Stimulated activated CD4-positive, alpha-beta T cell treated with anti-CD3 and anti-CD28 coated beads, Interleukin-2, amount 100 ng/mL, for 24 hours (primary cell): ENCODE measurements at places on chromosomes 2 and 18.

DNA sequence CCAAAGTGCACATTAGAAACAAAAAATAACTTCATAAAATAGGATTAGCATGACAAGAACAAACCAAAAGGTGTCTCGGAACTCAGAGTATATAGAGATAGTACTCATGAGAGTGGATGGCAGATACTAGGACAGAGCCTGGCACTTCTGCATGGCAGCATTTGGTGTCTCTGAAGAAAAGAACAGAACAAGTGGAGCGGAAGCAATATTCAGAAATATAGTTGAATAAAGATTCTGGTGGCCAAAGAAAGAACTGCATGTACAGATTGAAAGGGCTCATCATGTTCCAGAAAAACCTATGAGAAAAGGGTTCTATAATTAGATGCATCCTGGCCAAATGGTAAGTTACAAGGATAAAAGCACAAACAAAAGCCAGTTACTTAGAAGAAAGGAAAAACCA is 90.9 kb downstream of the CCDC138 start:
- DNase-seq: no peak

DNA sequence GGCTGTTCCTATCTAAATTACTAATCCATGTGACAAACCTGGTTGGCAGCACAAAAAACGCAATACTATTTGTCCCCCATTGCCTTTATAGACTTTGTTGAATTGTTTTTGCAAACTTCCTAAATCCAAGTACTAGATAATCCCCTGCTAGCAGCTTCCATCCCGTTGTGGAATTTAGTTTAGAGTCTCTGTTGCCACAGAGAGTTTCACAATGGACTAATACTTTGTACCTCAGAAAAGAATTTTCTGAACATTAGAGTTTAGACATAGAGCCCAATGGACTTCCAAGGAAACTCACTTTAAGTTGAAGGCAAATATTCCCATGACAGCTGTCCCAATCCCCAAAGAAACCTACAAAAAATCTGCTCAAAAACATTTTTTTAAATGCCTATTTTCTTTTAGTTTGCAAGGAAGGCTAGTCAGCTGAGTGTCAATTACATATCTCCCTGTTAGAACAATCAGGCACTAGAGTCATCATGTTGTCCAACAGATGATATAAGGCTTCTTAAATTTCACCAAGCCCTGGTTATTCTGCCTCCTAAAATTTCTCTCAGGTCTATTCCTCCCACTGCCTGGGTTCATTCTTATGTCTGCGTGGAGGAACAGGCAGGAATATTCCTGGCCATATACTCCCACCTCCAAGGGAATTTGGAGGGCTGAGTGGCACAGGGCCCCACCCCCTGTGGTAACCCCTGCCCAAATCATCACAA is 27.2 kb downstream of the RNF152 start:
- DNase-seq: no peak

DNA sequence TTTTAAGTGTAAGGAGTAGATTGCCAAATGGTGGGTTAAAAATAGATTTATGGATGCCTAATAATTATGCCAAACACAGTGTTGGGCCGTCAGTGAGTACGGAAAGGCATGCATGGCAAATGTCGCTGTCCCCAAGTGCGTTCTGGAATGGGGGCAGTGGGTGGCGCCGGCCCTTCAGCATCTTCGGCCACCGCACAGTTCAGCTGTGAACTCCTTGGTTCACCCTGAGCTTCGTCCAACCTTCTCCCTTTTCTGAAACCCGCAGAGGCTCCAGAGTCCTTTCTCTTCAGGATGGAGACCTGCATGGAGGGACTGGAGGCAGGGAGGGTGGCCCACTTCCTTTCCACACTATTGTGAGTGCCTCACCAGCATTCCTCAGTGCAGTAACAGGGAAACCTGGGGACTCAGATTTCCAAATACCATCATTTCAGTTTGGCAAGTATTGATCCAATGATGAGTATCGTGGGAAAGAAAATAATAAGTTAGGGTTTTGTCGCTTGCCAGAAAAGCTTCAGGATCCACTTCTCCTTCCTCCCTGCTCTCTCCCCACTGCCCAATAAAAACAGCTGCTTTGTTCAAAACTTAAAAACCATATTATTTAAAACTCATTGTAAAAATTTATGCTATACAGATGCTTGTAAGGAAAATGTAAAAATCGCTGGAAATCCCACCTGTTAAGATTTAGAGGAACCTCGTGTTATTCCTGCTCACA is 74.6 kb upstream of the TXNDC2 start:
- DNase-seq: no peak

DNA sequence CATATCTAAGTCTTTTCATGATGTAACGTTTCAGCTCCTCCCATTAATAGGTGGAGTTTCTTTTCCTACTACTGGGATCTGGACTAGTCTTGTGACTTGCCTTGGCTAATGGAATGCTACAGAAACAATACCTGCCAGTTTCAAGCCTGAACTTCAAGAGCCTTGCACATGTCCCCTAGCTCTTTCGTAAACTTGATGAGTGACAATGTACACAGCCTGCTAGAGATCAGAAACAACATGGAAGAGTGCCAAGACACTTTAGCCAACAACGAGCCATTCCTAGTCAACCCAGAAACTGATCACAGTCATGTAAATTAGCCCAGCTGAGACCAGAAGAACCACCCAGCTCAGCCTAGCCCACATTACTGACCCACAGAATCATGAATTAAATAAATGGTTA is 24.8 kb upstream of the STK39 start:
- no peak for DNase-seq

GRCh38 chr18:58353581-58353980 is 275.3 kb downstream of the ALPK2 start:
- DNase-seq: no peak

GRCh38 chr2:9370746-9371145 is 52.6 kb downstream of the ITGB1BP1 start:
- DNase-seq: peak; percentile 5

DNA sequence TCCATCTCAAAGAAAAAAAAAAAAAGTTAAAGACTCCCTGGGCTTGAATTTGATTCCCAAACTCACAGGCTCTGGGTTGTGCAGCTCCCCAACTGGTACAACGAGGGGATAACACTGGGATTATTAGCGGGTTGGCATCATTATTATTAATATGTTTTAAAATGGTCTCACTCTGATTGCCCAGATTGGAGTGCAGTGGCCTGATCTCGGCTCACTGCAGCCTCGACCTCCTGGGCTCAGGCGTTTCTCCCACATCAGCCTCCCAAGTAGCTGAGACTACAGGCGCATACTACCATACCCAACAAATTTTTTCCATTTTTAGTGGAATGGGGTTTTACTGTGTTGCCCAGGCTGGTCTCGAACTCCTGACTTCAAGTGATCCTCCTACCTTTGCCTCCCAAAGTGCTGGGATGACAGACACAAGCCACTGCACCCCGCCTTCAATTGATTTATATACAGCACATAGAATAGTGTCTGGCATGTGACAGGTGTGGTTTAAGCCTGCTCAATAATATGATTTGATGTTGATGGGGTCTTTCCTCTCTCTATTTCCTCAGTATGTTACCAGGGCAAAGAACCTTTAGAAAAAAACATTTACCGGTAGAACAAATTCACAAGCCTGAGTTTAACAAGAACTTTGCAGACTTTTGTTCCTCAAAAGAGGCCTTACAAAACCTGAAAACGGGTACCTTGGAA is 12.2 kb downstream of the MYCN start:
- DNase-seq: no peak

- no peak for DNase-seq
These were observed 100.1 kb downstream of the PDCL3 start for GRCh38 chr2:100662866-100663265.
